ENCODE measurements at places on chromosomes 13 and 19. TPM values are rescaled to one million over a fixed set of nuclear protein-coding genes. Genes with fewer than 3 reads are reported as not detected.
A peak's percentile ranks its signal among the peaks of the same experiment; 100 is the strongest.

DNA sequence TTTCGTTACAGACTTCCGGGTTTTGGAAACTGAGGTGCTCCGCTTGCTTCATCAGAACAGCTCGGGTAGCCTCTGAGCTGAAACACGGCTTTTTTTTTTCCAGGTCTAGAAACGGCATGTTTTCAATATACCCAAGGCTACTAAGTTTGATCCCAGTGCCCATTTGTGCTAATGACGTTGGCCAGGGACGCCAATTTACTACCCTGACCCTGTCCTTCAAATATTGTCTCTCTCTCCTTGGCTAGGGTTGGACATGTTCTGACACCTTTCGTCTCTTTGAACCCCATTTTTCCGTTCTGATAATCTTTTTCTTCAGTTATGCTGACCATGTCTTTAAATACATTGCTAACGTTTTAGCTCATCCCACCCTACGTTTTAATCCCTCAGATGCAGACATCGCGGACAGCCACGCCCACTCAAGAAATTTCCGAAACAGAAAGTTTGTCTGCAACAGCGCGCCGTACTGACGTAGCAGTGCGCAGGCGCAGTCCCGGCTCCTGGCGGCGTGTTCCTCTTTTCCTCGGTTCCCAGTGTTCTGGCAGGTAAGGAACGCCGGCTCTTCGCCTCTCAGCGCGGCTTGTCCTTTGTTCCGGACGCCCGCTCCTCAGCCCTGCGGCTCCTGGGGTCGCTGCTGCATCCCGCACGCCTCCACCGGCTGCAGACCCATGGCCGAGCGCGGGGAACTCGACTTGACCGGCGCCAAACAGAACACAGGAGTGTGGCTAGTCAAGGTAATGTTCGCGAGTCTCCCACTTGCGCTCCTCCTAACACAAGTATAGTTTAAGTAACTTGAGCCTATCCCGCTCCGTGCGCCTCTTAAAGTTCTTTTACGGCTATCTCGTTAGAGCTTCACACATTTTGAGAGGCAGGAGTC, at the start of gene GTF2F2:
GTF2F2 (plus strand) TSS at position 520 of the 874 bp plus-strand sequence; CDS start at position 666, 146 bp downstream.
- peaks cover 27% of the 10 kb centered on the region for H3K4me1 ChIP-seq
- peak; percentile 96 for DNase-seq
- H3K27me3 ChIP-seq = no peaks in the 10 kb centered on the region
- H3K27ac ChIP-seq = peak within 1 kb of the TSS; percentile 83

GRCh38 chr13:95921485-95921884, 131.7 kb downstream of the UGGT2 start:
- H3K27ac ChIP-seq = no peak overlapping the region
- DNase-seq = no peak
- peaks cover 5% of the 10 kb centered on the region for H3K36me3 ChIP-seq

The ZNF878 gene
- 0.49 TPM for total RNA-seq

DNA sequence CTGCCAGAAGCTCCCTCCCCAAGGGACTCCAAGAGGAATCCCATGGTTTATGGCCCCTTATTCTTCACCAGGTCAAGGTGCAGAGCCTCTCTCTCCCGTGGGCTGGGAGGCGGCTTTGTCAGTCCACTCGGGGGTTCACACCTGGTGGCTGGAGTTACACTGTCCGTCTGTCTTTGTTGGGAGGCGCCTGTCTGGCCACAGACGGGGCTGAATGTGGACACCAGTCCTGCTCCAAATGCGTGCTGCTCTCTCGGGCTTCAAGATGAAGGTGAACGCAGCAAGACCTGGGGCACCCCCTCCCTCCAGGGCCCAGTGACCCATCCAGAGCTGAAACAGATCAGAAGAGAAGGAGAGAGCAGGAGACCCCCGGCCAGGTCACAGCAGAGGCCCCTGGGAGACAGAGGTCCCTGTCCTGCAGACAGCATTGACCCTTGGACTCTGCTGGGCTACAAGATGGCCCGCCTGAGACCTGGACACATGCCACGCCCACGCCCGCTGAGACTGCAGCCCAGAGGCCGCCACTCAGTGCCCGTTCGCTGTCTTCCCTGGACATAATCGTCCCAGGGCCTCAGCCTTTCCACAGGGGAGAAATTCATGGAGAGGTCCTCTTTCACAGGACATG, 29.9 kb upstream of the TUBGCP3 start:
- no peak overlapping the region for H3K27ac ChIP-seq
- no peaks in the 10 kb centered on the region for H3K27me3 ChIP-seq
- H3K4me3 ChIP-seq = no peak overlapping the region
- DNase-seq = no peak
- H3K36me3 ChIP-seq = no peaks in the 10 kb centered on the region
- no peaks in the 10 kb centered on the region for H3K4me1 ChIP-seq

The MBD3L3 gene
- not detected for total RNA-seq

The RXFP2 gene
- total RNA-seq = not detected

The COMP gene
- 0.66 TPM for total RNA-seq

The ALKBH7 gene
- total RNA-seq = 146 TPM

DNA sequence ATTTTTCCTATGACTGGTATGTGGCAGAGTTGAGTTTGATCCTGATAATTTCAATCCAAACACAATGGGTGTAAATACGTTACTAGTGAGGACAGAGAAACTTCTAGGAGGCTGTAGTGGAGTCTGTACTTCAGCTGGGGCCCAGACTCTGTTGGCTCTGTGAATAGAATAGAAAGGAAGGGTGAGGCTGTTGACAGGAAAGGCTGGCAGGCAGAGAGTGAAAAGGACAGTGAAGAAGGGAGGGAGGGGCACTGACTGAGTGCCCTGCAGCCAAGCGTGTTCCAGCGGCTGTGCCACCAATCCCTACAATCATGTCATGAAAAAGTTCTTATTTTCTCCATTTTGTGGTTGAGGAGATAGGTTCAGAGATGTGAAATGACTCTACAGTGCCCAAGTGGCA, 80.5 kb downstream of the MBNL2 start:
- peak overlapping the region; percentile 41 for H3K27ac ChIP-seq
- H3K4me1 ChIP-seq = peaks cover 95% of the 10 kb centered on the region
- DNase-seq = no peak
- no peaks in the 10 kb centered on the region for H3K36me3 ChIP-seq
- H3K27me3 ChIP-seq = no peaks in the 10 kb centered on the region
- no peak overlapping the region for H3K4me3 ChIP-seq

The ZNF492 gene
- 0.14 TPM for total RNA-seq

DNA sequence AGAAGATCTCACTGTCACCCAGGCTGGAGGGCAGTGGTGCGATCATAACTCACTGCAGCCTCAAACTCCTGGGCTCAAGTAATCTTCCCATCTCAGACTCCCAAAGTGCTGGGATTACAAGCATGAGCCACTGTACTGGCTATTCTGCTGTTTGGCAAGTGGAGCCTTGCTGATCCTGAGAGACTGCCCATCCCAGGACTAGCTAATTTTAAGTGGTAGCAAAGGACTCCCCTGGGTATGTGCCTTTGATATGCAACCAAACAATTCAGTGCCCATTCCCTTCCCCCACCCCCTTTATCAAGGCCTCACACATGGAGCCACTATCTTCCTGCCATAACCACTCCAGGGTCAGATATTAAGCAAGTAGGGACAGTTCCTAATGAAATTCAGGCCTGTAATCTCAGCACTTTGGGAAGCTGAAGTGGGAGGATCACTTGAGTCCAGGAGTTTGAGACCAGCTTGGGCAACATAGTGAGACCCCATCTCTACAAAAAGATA, 17.0 kb upstream of the ZNF460 start:
- H3K36me3 ChIP-seq = no peaks in the 10 kb centered on the region
- no peak overlapping the region for H3K27ac ChIP-seq
- H3K4me1 ChIP-seq = no peaks in the 10 kb centered on the region
- no peak overlapping the region for H3K4me3 ChIP-seq
- no peak for DNase-seq

GRCh38 chr19:10339380-10339960, at the start of gene ICAM3:
Gene ICAM3, minus strand, starts transcription at chr19:10339624. Its CDS starts 10 bp downstream, at chr19:10339614.
- no peaks in the 10 kb centered on the region for H3K27me3 ChIP-seq
- no peak within 1 kb of the TSS for H3K4me3 ChIP-seq
- DNase-seq = no peak
- no peaks in the 10 kb centered on the region for H3K36me3 ChIP-seq
- H3K4me1 ChIP-seq = peaks cover 6% of the 10 kb centered on the region
- no peak within 1 kb of the TSS for H3K27ac ChIP-seq

DNA sequence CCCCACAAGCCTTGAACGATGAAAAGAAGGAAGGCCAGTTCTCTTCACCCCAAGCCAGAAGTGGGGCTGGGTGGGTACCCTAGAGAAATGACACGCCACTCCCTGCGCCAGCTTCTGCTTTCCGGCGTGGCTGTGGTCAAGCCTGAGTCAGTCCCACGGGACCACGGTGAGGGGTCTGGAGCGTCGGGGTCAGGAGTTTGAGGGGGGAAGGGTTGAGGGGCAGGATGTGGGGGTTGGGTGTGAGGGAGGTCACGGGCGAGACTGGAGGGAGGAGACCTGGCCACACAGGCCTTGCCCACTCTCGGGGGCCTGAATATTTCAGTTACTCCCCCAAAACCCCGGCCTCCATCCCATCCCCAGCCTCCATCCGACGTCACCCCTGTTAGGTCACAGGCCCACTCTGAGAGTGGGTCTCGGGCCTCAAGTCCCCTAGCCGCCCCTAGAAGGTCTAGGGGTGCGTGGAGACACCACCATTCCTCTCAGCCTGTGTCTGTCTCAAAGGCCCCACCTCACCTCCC, 500 bp upstream of the IFI30 start:
- H3K27ac ChIP-seq = peak overlapping the region; percentile 75
- H3K27me3 ChIP-seq = no peaks in the 10 kb centered on the region
- peak; percentile 86 for DNase-seq
- peaks cover 10% of the 10 kb centered on the region for H3K36me3 ChIP-seq
- H3K4me3 ChIP-seq = peak overlapping the region; percentile 49
- peaks cover 20% of the 10 kb centered on the region for H3K4me1 ChIP-seq

GRCh38 chr19:19098703-19099632, 35.2 kb downstream of the SLC25A42 start:
- no peaks in the 10 kb centered on the region for H3K4me1 ChIP-seq
- no peak overlapping the region for H3K4me3 ChIP-seq
- DNase-seq = no peak
- H3K27me3 ChIP-seq = no peaks in the 10 kb centered on the region

The TTYH1 gene
- total RNA-seq = 4.1 TPM

DNA sequence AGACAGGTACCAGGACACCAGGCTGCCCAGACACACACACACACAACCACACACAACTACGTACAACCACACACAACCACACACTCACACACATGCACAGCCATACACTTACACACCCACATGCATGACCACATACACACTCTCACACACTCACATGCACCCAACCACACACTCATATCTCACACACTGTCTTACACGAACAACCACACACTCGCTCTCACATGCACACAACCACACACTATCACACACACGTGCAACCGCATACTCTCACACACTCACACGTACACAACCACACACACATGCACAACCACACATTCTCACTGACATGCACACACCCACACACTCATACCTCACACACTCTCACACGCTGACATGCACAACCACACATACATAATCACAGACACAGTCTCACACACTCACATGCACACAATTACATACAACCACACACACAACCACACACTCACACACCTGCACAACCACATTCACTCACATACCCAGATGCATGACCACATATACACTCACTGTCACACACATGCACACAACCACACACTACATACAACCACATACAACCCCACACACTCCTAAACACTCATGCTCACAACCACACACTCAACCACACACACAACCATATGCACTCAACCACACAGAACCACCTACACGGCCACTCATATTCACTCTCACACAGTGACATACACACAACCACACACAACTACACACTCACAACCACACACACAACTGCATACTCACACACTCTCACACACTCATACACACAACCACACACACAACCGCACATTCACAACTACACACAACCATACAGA, 7.6 kb upstream of the SLC7A10 start:
- no peaks in the 10 kb centered on the region for H3K4me1 ChIP-seq
- no peak overlapping the region for H3K27ac ChIP-seq

DNA sequence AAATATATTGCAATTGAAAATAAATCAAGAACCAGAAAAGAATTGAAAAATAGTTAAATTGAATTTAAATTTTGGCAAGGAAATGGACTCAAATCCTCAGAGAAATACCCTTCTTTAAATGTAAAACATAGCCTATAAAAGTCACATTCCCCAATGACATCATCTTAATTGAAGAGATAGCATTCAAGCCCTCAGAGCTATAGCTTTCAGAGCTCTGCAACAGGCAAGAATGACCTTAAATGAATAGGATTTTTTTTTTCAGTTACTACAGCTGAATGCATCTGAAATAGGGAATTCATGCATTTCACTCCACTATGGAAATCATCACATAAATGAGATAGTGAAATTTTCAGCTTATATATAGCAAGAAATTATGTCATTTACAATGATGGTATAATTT, 1049.0 kb downstream of the OLFM4 start:
- H3K27ac ChIP-seq = no peak overlapping the region
- no peaks in the 10 kb centered on the region for H3K27me3 ChIP-seq
- no peaks in the 10 kb centered on the region for H3K4me1 ChIP-seq
- H3K36me3 ChIP-seq = no peaks in the 10 kb centered on the region
- no peak overlapping the region for H3K4me3 ChIP-seq
- DNase-seq = no peak

The PLVAP gene
- total RNA-seq = 19.6 TPM

GRCh38 chr13:47650209-47650608, 350.9 kb downstream of the SUCLA2 start:
- no peaks in the 10 kb centered on the region for H3K27me3 ChIP-seq
- H3K4me3 ChIP-seq = no peak overlapping the region
- peaks cover 12% of the 10 kb centered on the region for H3K4me1 ChIP-seq
- no peaks in the 10 kb centered on the region for H3K36me3 ChIP-seq
- H3K27ac ChIP-seq = no peak overlapping the region

DNA sequence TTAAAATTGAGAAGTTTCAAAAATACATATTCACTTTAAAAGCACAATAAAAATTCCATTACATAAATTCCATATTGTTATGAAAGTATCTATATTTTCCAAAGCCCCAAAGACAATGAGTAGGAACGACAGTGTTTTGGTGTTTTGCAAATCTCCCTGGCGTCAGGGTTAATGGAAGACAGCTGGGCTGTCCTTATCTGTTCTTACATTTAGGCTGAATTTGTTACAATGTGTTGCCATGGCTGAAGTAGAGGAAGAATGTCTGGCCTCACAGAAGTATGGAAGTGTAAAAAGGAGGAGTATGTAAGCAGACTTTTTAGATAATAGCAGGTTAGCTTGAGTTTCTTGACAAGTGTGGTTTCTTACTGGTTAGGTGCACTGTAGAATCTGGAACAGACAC, 124.4 kb upstream of the SPATA13 start:
- peaks cover 59% of the 10 kb centered on the region for H3K4me1 ChIP-seq
- peak overlapping the region; percentile 25 for H3K27ac ChIP-seq

GRCh38 chr19:45170146-45171106, 7.6 kb downstream of the TRAPPC6A start:
- no peaks in the 10 kb centered on the region for H3K4me1 ChIP-seq
- no peak overlapping the region for H3K27ac ChIP-seq
- DNase-seq = no peak
- no peaks in the 10 kb centered on the region for H3K36me3 ChIP-seq
- no peak overlapping the region for H3K4me3 ChIP-seq

The AMER2 gene
- 0.49 TPM for total RNA-seq
